Effector memory CD4-positive, alpha-beta T cell (primary cell): ENCODE measurements at places on chromosomes 6 and 20.

DNA sequence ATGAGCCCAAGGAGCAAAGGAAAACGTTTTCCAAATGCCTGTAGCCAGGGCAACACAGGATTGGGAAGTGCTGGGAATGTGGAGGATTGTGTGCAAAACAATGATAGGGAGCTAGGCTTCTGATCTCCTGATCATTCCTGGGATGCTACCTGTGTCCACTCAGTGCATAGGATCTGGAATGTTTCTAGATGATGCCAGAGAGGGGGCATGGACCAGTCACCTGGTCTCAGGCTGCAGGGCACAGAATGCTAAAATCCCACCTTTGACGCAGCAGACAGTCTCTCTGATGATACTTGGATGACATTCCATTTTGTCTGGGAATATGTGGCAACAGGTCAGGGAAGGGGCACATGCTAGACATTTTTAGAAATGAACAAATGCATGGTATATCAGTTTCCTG, 128.9 kb downstream of the CLIC5 start:
- DNase-seq = no peak

GRCh38 chr20:49395183-49395582, 87.3 kb downstream of the KCNB1 start:
- no peak for DNase-seq

DNA sequence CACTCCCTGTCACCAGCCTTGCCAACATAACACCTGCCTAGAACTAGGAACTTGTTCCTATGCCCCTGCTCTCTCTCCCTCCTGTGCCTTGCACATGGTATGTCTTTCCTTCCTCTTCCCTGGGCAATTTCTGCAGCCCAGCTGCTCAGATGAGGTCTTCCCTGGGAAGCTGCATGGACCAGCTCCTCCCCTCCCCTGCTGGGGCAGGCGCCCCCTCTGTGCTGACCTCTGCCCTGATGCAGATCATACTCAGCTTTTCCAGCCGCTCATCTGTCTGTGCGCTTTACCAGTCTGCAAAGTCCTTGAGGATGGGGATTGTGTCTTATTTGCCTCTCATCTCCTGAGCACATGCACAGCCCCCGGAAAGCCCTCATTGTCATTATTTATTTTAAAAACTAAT, 161.8 kb downstream of the SCML4 start:
- no peak for DNase-seq

DNA sequence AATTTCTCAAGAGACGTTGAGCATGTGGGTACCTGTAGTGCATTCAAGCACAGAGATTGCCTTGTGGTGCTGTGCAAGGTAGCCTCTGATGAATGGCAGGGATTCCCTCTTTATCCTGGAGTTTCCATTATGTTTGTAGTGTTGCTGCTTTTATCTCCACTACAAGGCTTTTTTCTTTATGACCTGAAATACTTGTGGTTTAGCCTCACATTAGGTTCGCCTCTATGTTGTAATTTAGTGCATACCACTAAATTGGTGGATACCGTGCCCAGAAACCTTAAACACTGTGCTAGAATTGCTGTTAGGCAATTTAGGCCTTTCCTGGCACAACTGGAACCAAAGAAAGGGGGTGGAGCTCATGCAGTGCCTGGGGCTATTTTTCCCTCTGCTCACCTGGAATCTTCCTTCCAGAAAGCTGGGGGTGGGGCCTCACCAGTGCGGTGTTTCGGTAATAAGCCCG, 76.8 kb downstream of the NCOA7 start:
- DNase-seq = no peak

DNA sequence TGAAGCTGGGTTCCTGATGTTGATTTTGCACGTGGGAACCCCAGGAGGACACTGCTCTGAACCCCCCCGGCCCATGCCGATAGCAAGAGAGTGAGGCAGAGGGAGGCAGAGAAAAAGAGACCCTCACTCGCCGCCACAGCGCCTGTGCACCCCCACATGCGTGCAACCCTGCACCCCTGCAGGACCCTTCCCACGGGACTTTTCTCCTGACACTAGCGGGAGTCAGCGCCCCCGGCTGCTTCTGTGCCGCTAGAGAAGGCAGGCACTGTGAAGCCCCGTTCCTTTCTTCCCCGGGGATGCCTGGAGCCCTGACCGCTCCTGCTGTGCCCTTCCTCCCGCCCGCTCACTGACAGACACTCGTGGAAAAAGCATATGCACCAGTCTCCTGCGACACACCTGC, 67.4 kb downstream of the GMPR start:
- no peak for DNase-seq

DNA sequence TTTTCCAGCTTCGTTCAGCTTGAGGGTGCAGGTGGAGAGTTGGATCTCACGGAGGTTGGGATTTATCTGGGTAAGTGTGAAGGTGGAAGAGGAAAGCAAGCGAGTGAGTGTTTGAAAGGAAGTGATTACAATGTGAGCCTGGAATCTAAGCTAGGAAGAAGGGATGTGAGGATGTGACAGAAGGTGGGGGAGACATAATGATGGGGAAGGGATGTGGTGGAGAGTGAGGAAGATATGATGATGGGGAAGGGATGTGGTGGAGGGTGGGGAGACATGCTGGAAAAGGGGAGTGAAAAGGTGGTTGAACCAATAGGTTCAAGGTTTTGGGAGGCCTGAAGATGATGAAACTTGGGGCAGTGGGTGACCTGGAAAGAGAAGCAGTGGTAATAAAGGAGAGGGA, 23.2 kb downstream of the KIAA1755 start:
- no peak for DNase-seq

DNA sequence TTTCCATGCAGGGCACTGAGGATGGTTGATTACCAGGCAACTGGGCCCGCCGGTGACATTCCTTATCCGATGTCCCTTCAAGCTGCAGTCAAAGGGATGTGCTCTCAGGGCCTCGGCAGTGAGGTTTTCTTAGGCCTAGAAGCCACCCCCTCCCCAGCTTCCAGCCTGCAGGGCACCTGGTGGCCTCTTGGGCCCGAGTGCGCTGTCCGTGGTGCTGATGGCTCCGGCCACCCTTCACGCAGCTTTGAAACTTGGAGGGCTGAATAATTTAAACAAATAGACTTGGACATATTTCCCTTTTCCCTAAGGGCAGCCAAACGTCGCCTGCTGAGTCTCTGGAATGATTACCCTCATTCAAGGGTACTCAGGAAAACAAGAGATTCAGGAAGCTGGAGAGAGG, 8.9 kb upstream of the MLN start:
- DNase-seq = no peak

DNA sequence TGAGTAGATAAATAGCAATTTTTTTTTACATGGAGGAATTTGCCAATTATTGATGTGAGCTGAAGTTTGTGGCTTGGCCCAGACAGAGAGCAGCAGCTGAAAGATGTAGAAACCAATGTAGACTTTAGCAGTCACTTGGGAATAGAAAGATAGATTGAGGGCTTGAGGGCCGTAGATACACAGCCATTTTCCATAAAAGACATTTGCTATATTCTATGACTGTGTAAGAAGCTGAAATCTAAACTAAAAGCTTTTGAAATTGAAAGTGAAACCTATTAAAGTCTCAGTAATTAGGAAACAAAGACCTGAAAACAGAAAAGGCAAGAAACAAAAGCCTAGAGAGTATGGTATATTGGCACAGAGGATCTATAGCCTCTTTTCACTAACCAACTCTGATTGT, 332.7 kb downstream of the CENPW start:
- DNase-seq = no peak

DNA sequence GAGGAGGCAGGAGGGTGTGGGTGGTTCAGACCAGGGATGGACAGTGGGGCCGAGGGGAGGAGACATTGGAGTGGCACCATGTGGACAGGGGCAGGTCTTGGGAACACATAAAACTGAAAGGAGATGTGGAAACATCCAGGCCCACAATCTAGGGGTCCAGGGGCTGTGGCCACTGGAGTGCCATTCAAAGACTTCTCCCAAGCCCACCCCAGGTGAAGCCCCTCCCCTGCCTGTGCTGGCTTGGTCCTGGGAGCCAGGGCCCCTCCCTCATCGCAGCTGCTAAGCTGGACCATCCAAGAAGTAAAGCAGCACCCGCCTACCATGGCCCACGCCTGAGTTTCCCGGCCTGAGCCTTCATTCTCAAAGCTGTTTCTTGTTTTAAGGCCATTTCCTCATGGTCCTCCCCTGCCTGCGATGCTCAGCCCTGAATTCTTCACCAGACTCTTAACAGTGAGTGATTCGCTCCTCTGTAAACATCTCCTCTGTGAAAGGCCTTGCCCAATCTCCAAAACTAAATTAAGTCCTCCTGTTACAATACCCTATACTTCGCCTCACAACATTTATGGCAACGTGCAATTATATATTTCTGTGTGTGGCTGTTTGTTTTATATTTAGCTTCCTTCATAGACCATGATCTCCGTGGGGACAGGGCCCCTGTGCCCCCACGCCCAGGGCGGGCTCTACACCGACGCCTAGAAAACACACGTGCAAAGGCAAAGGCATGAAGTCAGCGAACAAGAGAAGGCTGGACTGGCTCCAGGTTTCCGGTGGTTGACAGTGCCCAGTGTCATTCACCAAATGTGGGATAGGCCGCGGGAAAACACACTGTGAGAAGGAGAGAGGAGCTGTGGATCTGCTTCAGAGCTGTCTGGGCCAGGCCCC, 267.8 kb downstream of the ERMARD start:
- DNase-seq = no peak

DNA sequence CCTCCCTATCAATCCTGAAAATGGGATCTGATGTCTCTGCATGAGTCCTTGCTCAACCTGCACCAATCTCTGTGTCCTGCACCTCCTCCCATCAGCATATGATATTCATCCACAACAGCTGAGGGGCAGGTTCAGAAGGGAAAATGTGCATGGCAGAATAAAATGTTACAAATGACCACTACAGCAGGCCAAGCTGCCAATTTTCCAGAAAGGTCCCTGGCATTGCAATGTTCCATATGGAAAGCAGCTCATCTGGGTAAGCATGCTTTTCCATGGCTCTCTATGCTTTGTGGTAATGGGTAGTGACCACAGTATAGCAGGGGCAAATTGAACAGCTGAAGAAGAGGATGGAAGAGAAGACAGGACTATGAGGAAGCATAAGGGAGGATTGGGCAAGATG, 841.2 kb upstream of the FLRT3 start:
- DNase-seq = no peak

GRCh38 chr6:123962508-123962907, 158.8 kb downstream of the NKAIN2 start:
- DNase-seq = no peak

- no peak for DNase-seq
Measured at GRCh38 chr6:56491606-56492328, 150.9 kb downstream of the DST start.

DNA sequence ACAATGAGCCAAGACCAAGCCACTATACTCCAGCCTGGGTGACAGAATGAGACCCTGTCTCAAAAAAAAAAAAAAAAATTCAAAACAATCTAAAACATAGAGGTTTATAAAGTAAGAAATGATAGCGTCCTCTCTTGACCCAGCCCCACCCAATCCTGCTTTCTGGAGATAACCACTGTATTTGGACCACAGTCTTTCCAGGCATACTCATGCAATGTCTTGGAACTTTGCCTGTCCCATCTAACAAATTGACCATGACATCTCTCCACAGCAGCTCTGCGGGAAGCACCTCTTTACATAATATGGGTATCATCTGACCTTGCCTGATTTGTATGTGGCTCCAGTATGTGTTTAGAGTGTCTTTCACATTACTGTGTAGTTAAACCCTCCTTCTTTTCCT, 9.1 kb upstream of the SHLD1 start:
- no peak for DNase-seq

DNA sequence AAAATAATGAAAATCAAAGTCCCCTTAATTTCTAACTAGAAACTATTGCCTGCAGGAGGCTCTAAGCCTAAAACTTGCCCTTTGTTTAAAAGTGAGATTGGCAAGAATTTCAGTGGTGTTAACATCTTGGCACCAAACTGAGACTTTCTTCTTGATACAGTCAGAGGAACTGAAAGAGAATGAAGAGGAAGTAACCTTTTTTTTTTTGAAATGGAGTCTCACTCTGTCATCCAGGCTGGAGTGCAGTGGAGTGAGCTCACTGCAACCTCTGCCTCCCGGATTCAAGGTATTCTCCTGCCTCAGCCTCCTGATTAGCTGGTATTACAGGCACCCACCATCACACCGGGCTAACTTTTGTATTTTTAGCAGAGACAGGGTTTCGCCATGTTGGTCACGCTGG, 3.6 kb downstream of the DOP1A start:
- DNase-seq = no peak

GRCh38 chr6:74356391-74356790, 660.4 kb downstream of the CD109 start:
- DNase-seq = no peak

DNA sequence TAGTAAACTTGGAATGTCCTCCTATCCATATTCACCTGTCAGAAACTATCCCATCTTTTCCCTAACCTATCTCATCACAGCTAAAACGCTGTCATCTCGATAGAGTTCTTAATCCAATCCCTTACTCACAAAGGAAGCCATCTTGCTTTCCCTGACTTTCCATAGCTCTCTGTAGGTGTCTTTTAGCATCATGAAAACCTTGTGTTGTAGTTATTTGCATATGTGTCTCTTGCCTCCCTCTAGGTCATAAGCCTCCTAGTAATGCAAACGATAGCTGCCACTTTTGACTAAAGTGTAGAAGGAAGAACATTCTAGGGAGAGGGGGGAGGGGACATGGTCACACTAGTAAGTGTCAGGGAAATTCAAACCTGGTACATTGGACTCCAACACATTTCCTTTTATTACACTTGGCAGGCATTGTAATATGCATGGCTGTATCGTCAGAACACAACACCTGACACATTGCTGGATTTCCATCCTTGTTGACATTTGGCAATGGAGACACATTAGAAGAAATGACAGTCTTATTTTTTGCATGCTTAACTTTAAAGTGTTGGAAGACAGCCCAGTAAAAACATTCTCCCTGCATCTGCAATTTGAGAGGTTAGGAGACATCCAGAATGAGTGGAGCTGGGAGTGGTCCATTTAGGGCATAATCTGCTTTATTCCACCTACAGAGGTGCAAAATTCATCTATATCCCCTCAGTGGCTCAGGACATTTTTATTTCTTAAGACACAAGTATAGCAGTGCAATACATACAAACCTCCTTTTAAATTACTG, 283.4 kb downstream of the HAO1 start:
- DNase-seq = no peak

DNA sequence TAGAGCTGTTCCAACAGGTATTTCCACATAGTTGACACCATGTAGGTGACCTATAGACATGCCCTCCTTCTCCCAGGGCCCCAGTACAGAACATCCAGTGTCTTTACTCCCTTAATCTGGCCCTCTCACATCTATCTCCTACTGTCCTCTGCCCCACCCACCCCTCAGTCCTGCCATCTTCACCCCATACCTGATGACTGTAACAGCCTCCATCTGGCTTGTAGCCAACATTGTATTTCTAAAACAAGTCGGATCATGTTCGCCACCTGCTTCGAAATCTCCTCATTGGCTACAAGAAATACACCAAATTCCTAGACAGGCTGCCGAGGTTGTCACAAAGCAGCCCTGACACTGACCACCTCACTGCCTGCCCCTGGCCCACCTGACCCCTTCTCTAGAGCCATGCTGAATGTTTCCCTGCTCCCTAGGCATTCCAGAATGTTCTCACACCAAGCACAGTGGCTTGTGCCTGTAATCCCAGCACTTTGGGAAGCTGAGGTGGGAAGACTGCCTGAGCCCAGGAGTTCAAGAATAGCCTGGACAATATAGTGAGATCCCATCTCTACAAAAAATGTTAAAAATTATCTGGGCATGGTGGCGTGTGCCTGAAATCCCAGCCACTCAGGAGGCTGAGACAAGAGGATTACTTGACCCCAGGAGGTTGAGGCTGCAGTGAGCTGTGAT, 6.0 kb downstream of the ZC3H12D start:
- DNase-seq = no peak

GRCh38 chr6:158185729-158186456, 17.7 kb downstream of the GTF2H5 start:
- no peak for DNase-seq

GRCh38 chr6:70666706-70667105, 977 bp upstream of the SMAP1 start:
- DNase-seq = no peak
